Stimulated activated CD8-positive, alpha-beta memory T cell treated with anti-CD3 and anti-CD28 coated beads, Interleukin-7, amount 100 ng/mL, for 1 hour (primary cell): ENCODE measurements at places on chromosomes 5 and 9.

DNA sequence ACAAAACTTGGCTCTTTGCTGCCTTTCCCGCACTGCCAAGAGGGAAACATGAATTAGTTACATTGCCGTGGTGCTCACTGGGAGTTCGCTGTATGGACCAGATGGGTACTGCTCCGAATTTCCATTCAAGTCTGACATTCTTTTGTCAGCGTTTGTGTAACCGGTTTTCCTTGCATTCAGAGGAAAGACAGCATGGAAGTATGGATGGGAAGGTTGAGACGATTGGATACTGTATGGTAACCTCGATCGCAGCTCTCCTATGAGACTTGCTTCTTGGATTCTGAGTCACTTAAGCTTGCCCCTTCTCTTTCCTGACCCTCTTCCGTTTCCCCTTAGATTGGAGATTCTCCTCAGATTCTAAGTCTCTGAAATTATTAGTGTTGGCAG lies 625 bp upstream of the UBLCP1 start:
- no peak for DNase-seq

DNA sequence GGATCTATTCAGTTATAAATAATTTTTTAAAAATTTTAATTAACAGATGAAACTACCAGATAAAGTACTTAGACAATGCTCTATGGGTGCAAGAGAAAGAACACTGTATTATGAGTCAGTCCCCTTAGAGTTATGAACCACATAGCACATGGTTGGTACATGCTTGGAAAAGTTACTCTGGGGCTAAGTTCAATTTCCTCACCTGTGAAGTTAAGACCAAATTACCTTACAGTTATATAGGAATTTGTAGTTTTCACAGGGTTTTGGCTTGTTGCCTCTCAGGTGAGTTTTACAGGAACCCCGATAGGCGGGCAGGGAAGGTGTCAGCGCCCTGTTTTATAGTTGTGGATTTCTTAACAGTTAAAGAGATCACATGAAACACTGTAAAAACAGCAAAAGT lies 1.2 kb downstream of the PANK3 start:
- no peak for DNase-seq

GRCh38 chr5:154370813-154371212 lies 75.0 kb upstream of the SAP30L start:
- no peak for DNase-seq

DNA sequence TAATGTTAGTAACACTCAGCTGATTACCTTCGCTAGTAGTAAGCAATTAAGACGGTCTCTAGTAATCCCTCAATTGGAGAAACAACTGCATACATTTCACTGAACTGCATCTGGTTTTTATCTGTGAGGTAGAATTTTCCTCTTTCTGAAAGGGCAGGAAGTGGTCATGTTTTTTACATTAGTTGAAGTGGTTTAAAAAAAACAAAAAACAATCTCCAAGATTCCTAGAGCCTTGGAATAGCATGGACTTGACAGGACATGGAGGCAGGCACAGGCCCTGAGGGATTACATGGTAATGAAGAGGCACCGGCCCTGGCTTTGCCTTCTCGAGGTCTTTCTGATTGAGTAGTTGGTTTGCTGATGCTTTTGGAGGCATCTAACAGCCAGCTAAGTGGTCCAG lies 25.8 kb downstream of the THBS4 start:
- DNase-seq, result no peak

DNA sequence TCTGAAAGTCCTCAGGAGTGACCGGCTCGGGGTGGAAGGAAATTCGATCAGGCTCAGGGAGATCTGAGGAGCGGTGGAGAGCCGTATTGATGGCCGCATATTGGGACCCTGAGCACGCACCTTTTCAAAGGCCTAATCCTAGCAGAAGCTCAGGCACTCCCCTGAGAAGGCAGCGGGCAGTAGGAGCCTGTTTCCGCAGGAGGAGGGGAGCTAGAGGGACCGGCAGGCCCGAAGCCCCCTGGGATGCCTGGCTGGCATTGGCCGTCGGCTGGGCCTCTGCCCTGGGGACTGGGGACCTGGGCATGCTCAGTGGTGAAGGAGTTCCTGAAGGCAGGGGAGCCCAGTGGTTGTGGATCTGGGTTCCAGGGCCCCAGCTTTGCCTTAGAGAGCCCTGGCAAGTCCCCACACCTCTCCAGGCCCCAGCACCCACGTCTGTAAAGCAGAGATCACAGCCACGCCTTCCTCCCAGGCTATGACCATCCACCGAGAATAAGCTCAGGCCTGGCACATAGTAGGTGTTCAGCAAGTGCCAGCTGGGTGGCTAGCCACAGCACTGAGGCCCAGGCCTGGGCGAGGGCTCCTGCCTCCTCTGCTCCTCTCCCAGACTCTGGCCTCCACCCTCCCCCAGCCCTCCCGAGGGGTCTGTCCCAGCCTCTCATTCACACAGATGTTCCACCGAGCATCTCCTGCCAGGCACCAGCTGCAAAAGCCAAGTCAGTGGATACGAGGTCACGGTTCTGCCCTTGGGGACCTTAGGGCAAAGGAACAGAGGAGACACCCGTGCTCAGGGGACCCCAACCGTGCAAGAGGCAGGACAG lies 17.2 kb upstream of the QRFP start:
- DNase-seq, result no peak

DNA sequence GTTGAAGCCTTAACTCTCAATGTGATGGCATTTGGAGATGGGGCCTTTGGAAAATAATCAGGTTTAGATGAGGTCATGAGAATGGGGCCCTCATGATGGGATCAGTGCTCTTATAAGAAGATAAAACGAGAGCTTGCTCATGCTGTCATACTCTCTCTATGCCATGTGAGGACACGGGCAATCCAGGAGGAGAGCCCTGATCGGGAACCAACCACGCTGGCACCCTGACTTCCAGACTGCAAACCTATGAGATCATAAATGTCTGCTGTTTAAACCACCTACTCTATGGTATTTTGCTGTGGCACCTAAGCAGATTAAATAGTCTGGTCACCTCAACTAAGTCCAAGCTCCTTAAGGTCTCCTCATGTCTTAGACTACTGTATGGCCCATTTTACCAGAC lies 10.0 kb downstream of the HMGCS1 start:
- DNase-seq, result no peak

- no peak for DNase-seq
Observed at GRCh38 chr9:19769213-19769612, 19.6 kb downstream of the SLC24A2 start.

DNA sequence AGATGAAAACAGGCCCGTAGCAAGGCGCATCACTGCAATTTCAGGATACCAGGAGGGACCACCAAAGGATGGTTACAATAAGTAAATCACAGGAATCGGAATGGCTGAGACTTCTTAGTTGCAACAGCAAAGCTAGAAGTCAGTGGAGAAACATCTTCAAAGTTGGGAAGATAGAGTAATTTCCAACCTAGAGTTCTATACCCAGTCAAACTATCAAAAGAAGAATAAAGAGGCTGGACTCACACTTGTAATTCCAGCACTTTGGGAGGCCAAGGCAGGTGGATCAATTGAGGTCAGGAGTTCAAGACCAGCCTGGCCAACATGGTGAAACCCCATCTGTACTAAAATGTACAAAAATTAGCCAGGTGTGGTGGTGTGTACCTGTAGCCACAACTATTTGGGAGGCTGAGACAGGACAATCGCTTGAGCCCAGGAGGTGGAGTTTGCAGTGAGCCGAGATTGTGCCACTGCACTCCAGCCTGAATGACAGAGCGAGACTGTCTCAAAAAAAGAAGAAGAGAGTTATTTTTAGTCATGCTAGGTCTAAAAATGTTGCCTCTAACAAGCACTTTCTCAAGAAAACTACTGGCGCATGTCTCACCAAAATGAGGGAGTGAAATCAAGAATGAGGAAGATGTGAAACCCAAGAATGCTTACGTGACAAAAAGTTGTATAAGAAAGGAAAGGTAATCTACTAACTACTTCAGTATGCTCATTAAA lies 267.7 kb downstream of the DENND1A start:
- DNase-seq, result no peak

DNA sequence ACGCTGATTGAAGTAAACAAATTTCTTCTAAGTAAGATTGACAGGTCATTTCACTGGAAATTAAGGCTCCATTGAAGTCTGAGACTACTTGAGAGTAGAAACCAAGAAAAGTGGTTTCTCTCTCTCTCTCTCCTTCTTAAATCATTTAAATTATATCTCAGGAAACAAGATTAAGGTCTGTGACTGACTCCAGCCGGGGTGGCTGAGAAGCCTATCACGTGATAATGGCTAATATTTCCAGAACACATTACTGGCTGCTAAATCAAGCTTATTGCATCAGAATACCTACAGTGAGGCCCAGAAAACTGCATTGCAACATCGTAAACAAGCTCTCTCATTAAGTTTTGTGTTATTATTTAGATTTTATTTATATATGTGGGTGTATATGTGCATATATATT lies 88.4 kb downstream of the PTCD2 start:
- no peak for DNase-seq

GRCh38 chr5:64506567-64507263 lies 900 bp downstream of the RGS7BP start:
- DNase-seq, result no peak

DNA sequence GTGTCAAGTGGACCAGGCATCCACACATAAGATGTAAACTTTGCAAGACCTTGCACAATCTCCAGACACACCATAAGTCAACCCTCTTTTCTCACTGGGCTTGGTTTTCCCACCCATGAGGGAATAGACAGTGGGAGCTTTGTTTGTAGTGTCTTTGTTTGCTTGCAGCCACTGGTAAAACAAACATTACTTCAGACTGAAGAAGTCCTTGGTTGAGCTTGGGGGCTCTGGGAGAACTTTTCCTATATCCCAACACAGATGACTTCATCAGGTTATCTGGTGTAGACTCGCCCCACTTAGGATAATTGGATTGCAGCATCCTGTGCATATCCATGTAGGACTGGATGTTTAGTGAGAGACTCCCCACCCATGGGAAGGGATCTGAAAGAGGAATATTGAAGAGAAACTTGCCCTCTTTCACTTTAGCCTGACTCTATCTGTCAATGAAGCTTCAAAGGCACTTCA lies 11.5 kb upstream of the ADGRV1 start:
- DNase-seq, result no peak

DNA sequence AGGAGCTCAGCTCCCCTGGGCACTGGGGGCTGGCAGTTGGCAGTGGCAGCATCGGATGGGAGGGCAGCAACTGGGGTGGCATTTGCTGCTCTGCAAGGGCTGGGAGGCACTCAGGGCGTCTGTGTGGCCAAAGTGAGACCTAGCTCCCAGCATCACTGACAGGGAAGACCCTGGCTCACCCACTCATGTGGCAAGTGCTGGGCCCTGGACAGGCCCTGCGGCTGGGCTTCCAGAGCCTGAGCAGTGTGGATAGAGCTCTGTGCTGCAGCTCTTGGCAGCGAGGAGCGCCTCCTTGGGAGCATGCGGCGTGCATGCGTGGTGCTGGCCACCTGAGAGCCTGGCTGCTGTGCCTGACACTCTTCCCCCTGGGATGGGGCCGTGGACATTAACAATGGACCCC lies 10.2 kb downstream of the CEP72 start:
- DNase-seq, result no peak

DNA sequence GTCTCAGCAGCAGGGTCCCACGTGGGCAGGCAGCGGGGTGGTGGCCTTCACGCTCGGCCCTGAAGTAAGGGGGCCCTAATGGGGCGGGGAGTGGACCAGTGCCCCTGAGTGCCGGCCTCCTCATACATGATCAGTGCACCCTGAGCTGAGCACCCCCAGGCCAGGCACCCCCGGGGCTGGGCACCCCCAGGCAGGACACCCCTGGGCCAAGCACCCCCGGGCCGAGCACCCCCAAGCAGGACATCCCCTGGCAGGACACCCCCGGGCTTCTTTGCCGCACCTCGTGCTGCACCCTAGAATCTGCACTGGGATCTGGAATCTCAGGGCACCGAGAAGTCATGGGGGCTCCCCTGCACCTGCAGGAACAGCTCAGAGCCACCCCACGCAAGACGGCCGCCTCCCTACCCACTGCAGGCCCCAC lies 51.4 kb downstream of the EXD3 start:
- no peak for DNase-seq

DNA sequence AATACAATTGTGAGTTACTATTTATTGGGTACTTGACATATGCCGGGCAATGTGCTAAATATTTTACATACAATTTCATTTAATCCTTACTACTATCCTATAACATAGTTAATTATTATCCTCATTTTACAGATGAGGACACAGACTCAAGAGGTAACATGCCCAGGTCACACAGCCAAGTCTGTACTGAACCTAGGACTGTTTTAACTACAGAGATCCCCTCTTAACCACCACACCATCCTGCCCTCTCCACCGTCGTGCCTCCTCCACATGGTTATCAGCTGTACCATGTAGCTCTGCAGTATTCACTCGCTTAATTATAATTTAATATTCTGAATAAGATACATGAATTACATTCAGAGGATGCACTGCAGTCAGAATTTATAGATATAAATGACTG lies 5.3 kb downstream of the RAB14 start:
- DNase-seq, result no peak

GRCh38 chr5:181235323-181235688 lies 8.4 kb downstream of the RACK1 start:
- no peak for DNase-seq

GRCh38 chr9:98807814-98808195 lies 335 bp downstream of the GALNT12 start:
- DNase-seq, result no peak

- no peak for DNase-seq
Observed at GRCh38 chr5:153782589-153783361, 255.9 kb downstream of the FAM114A2 start.

- DNase-seq, result no peak
Observed at GRCh38 chr9:128771094-128771721, 519 bp downstream of the ZER1 start.

GRCh38 chr5:96973532-96974401 lies 37.9 kb downstream of the LNPEP start:
- no peak for DNase-seq

DNA sequence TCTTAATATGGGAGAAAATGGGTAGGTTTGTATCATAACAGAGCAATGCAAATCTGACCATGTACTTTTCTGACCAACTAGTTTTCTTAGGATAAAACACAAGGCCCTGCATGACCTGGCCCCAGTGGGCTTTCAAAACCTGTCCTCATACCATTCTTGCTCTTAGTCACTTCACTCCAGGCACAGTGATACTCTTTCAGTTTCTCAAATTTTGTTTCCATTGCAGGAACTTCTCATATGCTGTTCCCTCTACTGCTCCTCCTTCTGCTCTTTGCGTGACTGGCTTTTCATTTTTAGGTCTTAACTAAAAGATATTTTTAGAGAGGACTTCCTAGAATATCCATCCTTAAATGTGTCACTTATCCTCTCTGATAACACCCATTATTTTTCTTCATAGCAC lies 112.4 kb downstream of the INIP start:
- no peak for DNase-seq

- no peak for DNase-seq
Observed at GRCh38 chr5:127839496-127840197, 136.5 kb downstream of the CCDC192 start.

DNA sequence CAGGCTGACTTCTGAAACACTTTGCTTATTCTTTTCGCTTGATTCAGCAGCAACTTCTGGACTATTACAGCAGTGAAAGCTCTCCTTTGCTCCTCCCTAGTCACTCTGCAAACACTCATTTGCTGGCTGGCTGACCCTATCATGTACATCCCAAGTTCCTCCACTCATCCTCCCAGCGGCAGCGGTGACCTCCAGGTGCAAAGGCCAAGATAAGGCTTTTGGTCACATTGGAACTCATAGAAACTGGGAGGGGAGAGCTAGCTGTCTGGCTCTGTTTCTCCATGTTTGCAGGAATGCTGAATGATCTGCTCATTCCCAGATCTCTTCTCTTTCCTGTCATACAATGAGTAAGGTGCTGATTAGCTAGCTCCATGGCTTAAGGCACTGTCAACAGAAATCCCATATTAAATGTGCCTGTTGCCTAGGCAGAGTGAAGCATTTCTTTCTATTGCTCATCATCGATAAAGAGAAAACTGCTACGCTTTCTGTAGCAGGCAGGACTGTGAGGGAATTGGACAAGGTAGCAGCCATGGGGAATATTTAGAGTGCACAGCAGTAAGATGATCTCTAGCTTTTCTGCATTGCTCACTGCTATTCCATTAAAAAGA lies 250.5 kb upstream of the PDE4D start:
- no peak for DNase-seq
